ENCODE measurements at places on chromosomes 12 and 14.
A peak's percentile ranks its signal among the peaks of the same experiment; 100 is the strongest.

DNA sequence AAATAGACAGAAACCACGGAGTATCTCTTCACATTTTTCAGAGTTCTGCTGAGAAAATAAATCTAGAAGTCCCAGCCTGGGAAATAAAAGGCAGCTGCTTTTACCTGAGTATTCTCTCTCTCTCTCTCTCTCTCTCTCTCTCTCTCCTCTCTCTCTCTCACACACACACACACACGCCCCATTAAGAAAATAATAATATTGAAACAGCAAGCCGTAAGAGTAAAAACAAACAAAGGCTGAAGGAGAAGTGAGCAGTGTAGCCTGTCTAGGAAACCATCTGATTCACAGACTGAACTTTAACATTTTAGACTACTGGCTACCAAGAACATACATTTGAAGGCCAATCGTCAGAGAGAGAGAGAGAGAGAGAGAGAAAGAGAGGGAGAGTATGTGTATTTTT lies 8.4 kb downstream of the PTHLH start:
- no peak for DNase-seq

DNA sequence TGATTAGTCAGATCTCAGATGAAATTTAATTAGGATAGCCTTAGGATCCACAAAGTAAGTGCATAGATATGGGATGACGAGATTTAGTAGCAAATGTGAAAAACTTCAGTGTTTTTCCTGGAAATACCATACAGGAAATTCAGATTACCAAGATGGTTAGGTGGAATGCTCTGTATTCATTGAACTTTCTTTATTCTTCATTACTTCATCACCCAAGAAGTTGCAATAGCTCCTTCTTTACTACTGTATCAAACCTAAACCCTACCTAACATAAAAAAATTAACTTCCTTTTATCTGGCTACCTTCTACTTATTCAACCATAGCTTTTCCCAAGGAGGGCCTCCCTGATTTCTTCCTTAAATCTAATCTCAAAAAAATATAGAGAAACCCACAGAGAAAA lies 100.4 kb downstream of the TTC6 start:
- DNase-seq = no peak

GRCh38 chr12:31312431-31312830 lies 13.5 kb downstream of the SINHCAF start:
- DNase-seq = no peak

DNA sequence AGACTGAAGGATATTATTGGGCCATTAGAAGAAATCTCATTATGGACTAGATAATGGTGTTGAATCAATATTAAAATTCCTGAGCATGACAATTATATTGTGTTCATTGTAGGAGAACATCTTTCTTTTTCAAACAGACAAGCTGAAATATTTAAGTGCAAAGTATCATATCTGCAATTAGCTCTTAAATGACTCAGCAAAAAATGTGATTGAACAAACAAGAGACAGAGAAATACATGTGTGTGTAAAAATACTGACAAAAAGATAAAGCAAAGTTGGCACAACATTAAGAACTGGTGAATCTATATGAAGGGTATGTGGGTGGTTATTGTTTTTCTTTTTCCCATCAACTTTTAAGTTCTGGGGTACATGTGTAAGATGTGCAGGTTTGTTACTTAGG lies 9.5 kb downstream of the CEP290 start:
- DNase-seq = no peak

DNA sequence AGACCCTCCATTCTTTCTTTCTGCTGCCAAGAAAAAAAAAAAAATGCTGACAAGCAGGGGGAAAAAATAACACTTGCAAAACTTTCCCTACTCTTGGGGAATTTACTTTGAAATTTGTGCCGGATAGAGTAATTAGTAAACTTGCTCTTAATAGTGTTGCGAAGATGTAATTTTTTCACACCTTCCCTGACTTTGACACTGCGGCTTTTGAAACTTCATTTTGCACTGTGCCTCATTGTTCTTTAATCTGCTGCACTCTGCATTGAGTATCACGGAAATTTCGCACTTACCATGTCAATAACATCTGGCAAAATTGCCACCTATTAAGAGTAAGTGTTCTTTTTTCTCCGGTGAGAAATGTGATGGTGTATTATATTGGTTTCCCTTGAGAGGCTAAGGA lies 596.1 kb downstream of the VRK1 start:
- DNase-seq = no peak

DNA sequence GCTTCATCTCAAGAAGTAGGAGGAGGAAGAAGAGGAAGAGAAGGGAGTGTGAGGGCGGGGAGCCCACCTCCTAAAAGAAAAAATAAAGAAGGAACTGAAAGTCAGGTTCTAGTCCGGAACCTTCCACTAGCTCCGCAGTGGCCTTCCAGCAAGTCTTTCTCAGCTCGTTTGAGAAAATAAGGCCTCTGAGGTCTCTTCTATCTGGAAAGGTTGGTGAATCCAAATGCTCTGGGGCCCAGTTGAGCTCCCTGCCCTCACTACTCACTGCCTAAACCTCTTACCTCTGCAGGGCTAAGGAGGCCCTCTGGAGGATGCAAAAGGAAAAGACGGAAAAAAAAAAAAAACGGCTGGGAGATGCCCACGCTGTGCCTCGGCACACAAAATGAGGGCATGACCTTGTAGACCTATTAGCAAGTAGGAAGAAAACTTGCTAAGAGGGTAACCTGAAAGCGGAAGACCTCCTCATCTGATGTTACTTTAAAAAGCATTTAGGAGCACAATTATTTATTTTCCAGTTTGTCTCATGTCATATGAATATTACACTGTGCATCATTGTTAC lies 35.9 kb downstream of the FBLN5 start:
- peak; percentile 50 for DNase-seq

DNA sequence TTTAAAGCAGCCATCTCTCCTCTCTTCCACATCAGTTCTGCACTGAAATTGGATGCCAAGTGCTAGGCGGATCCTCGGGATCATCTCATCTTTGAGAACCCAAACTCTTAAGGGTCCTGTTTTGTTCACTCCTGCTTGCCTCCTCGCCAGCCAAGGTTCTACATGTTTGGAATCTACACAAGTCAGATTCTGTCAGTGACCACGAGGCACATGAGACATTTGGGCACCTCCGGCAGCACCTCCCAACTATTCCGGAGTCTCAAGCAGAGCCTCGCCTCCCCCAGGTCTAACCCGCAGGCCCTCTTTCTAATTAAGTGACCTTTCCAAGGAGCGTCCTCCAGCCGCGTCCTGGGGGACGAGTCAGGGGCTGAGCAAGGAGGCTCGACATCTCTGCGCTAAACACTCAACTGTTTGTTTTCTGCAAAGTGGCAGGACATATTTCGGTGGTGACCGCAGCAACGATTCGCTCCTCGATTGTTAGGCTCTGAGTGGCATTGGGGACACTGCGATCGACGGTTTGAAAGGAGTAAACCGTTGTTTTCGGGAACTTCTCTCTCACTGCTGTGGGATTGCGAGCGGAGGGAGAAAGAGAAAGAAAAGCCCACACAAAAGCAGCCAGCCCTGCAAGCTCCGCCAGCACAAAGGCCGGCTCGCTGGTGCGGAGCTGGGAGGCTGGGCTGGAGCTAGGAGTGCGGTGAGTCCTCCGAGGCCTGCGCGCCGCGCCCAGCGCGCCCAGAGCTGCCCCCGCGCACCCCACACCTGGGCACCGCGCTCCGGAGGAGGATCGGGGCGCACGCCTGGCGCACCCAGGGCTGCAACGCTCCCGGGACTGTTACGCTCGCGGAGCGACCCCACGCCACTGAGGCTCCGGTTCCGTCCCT lies 640 bp downstream of the ARMH4 start:
- peak; percentile 36 for DNase-seq

DNA sequence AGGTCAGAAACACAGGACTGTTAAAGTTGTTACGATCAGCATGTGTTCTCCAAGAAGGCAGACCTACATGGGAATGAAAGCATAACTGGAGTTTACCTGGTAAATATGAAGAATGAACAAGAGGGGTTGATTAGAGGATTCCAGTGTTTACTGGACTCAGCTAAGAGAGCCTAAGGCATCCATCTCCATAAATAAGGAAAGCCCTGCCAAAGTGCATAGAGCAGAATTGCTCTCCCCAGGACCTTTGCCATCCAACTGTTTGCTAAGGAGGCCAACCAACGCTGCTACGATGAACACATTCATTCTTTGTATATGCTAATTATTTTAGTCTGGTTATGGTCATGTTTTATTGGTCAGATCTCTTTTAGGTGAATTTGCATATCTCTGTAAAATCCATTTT lies 17.1 kb upstream of the PAWR start:
- DNase-seq = no peak

DNA sequence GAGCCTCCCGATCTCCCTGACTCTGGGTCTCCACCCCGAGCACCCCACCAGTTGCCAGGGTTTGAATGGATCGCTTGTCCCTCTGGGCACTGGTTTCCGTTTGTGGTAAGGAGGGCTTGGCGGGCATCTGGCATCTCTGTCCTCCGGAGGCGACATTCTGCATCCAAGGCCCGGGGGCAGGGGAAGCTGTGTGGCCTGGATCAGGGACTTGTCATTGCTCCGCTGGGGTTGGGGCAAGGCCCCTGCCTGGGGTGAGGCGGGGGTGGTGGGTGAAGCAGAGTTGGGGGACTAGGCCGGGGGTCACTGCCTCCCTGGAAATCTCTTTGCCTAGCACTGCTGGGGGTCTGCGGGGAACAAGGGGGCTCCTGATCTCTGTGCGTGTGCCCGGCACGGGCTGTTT lies 30.2 kb downstream of the KIF26A start:
- DNase-seq = no peak

- peak; percentile 24 for DNase-seq
Observed at GRCh38 chr12:96907671-96908422, 790 bp downstream of the NEDD1 start.

GRCh38 chr12:29734734-29735133 lies 49.0 kb downstream of the TMTC1 start:
- no peak for DNase-seq

- no peak for DNase-seq
Observed at GRCh38 chr12:45785315-45785714, 55.8 kb downstream of the ARID2 start.

DNA sequence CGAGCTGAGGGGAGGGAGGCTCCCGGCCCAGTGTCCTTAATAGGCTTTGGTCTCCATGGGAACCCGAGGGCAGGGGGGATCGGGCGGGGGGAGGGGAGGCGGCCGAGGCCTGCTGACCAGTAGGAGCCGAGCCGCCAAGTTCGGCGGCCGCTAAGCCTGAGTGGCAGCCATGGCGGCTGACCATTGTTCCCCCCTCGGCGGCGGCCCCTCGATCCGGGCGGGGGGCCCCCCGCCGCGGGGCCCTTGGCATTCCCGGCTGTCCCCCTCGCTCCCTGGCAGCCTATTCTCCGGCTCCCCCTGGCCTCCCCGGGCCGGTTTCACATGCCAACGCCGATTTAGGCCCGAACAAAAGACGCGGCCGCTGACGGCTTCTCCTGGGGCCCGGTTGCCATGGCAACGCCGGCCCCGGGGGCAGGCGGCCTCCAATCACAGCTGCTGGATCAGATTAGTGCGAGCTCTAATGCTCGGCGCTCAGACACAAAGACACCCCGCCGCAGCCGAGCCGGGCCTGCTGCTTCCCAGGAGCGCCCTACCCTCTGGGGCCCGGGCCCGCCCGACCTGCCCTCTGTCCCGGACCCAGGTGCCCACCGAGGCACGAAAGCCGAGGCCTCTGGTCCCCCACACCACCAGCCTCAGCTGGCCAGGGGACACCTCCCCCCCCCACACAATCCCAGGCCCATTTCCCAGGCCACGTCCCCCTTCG lies 7.3 kb downstream of the MSI1 start:
- DNase-seq = peak; percentile 94

DNA sequence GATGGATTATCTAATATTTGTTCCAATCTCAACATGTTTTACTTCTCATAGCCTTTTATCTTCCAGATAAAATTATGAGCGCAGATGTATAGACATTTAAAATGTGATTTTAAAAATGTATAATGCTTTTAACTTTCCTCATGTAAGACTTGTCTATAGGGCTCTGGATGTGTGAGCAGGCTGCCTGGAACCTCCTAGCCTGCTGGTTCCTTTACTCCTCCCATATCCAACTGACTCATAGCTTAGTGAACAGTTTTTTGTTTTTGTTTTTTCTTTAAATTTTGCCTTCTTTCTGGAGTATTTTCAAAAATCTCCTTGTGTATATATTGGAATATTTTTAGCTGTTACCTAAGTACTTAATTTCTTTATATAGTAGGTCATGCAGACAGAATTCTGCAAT lies 115.4 kb downstream of the PDE3A start:
- DNase-seq = no peak

- no peak for DNase-seq
Observed at GRCh38 chr12:1737652-1738286, 46.9 kb downstream of the ADIPOR2 start.

DNA sequence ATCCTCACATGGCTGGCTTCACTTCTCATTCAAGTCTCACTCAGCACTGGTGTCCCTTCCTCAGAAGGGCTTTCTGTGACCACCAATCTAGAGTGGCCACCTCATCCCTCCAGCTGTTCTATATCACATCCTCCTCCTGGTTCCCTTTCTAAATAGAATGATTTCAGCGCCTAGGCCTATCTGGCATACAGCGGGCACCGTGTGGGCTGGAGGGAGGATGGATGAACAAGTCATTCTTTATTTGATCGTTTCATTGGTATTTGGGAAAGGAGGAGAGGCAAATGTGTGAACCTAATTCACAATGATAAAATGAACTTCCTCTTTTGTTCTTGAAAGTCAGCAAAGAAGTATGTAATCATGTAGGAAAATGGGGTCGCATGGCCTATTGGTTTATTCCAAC lies 394.2 kb downstream of the DPF3 start:
- no peak for DNase-seq

DNA sequence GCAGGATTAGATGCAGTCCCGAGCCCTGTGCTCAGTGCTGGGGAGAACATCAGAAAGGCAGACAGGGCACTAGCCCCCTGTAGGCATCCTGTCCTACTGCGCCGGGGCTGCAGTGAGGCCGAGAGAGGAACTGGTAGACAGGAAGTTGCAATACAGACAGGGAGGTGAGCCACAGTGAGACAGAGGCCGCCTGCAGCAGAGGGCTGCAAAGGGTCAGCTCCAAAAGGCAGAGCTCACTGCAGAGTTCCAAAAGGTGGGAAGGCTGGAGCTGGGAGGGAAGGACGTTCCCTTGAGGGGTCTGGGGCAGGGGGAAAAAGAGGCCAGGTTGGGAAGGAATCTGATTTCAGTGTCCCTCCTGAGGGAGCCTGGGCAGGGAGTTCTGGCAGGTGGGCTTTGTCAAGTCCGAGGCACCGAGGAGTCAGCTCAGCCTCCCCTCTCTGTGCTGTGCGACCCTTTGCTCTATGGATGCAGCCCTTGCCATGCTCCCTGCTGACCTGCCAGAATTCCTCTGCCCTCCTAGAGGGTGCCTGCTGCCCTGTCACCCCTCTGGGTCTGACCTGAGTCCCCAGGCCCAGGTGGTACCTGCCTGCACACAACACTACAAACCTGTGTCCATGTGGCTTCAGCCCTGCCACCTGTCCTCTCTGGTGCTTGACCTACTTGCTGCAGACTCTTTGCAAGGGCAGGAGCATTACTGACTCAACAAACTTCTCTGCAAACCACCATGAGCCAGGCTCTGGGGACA lies 63.5 kb downstream of the PRMT8 start:
- no peak for DNase-seq

Measured in hepatic stellate cell (primary cell).